Pericardium fibroblast (primary cell): ENCODE measurements at places on chromosomes 6 and 20. TPM values are rescaled to one million over a fixed set of nuclear protein-coding genes. Genes with fewer than 3 reads are reported as not detected.

PPP1R16B gene
- total RNA-seq, result under 0.01 and 0.60 TPM in 2 replicates

CRISP2 gene
- total RNA-seq, result not detected in 2 replicates

RIPPLY2 gene
- total RNA-seq, result not detected in 2 replicates

NCOA5 gene
- total RNA-seq, result 15.6 and 17.6 TPM in 2 replicates

SNX3 gene
- 172 and 187 TPM in 2 replicates for total RNA-seq

KIF25 gene
- not detected in 2 replicates for total RNA-seq

C20orf141 gene
- total RNA-seq, result 0.47 TPM in 1 of 2 replicates, not detected in the other

ANKRD66 gene
- total RNA-seq, result not detected in 2 replicates

PRL gene
- not detected in 2 replicates for total RNA-seq

TXLNB gene
- 0.23 and 0.51 TPM in 2 replicates for total RNA-seq

GGTLC1 gene
- total RNA-seq, result not detected in 2 replicates

IMPG1 gene
- total RNA-seq, result not detected in 2 replicates
